ENCODE measurements at places on chromosomes 2 and 18. TPM values are rescaled to one million over a fixed set of nuclear protein-coding genes. Genes with fewer than 3 reads are reported as not detected.

The POMC gene
- not detected for total RNA-seq

The MAP3K19 gene
- total RNA-seq, result not detected

The OTOS gene
- not detected for total RNA-seq

The SPC25 gene
- total RNA-seq, result 0.60 TPM

The PLCD4 gene
- total RNA-seq, result 0.89 TPM

DNA sequence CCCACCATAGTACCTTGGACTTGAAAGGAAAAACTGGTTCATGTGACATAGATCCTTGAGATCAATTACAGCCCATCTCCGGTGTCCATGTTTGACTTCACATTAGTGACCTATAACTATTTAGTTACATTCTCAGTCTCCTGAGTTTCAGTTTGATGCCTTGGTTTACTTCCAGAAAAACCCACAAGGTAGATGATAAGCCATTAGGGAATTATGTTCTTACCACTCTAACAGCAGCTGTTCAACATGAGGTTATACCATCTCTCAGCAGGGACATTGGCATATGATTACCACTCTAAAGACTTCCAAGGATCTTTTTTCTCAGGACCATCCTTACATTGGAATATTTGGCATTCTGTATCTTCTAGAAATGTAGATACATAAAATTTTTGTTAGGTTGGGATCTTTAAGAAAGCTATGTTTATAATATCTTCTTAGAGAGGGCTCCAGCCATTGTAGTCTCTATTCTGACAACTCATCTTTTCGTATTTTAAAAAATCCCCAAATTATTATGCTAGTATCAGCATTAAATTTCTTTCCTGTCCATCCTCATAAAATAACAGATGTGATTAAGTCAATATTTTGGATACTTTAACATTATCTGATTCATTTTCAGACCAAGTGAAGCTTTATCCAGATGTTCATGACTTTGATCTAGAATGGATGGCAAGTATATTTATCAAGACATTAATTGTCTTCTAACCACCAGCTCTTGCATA, 258.9 kb downstream of the RDH14 start:
- peak; percentile 47 for DNase-seq

DNA sequence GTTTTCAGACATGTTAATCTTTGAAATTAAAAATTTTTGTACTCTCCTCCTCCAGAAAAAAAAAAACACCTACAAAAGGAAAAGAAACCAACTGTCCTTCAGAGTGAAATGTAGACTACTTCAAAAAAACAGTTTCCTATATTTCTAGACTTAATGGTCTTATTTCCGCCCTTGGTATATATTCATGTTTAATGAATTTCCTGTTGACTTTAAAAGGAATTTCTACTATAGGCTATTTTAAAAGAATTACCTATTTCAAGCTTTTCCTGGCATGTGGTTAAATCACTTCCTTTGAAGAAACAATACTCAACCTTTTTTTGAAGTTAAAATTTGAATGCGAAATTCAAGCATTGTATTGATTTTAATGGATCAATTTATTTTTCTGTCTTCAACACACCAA, 29.2 kb downstream of the GULP1 start:
- no peak for DNase-seq

DNA sequence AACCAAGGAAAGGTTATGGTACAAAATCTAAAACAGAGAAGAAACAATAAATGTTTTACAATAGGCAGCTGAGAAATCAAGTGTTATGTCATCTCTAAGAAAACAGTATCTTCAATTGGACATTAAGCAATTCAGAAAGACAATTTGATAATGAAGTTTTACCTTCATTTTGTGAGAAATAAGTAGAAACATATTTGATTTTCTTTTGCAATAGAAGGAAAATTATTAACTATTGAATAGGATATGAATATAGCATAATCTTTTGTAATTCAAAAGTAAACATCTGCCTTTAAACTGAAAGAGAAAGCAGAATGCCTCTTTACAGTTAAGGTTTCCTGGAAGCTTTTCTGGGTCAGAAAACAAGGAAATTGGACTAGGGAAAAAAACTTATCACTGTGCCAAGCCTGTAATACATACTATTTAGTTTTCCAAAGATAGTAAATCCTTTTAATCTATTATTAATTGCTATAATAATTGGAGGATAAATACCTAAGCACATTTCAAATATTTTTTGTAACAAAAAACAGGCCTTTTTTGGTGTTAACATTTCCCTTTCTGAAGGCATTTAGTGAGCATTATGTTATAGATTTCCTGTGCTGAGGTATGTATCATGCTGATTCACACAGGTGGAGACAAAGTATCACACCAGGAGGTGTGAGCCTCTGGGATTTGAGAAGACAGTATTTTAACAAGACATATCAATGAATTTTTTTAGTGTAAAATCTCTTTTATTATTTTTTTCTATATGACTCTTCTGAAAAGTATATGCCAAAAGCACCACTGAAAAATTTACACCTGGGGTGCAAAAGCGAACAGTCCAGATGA, 947.0 kb upstream of the CDH2 start:
- DNase-seq, result no peak

- no peak for DNase-seq
Observed at GRCh38 chr2:184589261-184589660, 9.1 kb upstream of the ZNF804A start.

DNA sequence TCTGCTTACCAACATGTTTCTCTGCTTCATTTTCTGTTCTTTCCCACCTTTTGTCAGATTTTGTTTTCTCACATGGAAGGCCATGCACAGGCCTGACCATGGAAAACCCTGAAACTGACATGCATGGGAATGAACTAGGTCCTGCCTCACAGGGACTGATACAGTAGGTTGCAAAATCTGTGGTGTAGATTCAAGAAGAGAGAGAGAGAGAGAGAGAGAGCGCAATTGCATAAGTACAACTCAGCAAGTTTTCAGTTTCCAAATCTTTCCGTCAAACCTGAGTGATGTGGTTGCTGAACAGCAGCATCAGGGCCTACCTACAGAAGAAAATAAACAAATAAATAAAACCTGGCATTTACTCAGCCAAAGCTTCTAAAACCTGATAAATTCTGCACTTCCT, 87.5 kb upstream of the RNF152 start:
- no peak for DNase-seq

- DNase-seq, result no peak
Observed at GRCh38 chr2:287911-288757, at the start of gene ALKAL2. Gene ALKAL2 (minus strand): TSS chr2:288091. CDS start chr2:287835, 256 bp downstream.

- peak; percentile 71 for DNase-seq
Observed at GRCh38 chr18:23857756-23858155, 156.8 kb upstream of the TTC39C start.

- DNase-seq, result peak; percentile 99
Observed at GRCh38 chr2:28276076-28276618, 116.5 kb upstream of the FOSL2 start.

GRCh38 chr2:25851740-25852503, 26.4 kb downstream of the ASXL2 start:
- peak; percentile 91 for DNase-seq

GRCh38 chr2:67948506-67948905, 114.3 kb downstream of the C1D start:
- DNase-seq, result no peak

GRCh38 chr2:201262718-201263117, 2.4 kb downstream of the CASP8 start:
- DNase-seq, result no peak

DNA sequence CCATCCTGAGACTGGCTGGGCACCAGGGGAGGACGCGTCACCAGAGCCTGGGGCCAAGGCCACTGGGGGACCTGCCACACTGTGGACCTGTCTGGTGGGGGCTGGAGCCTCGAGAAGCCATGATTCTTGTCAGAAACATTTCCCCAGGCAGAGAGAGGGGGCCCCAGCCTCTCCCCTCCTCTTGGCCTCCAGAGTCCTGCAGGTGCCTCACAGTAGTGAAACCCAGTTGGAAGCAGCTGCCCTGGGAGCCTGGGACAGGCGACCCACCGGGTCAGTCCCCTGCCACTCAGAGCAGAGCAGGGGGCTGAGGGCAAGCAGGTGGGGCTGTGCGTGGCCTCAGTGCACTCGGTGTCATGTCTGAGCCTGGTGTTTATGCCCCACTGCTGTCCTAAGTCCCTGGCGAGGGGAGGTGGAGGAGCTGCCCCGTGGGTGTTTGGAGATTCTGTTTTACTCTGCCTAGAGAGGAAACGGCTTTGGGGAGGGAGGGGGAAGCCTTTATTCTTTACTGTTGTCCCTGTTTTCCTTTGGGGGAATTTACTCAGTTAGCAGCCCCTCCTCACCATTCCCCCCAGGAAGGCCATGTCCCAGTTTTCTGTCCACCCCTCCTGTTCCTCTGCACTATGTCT, 7.7 kb downstream of the OXER1 start:
- DNase-seq, result no peak

GRCh38 chr2:69104261-69104660, 91.3 kb downstream of the ANTXR1 start:
- no peak for DNase-seq

DNA sequence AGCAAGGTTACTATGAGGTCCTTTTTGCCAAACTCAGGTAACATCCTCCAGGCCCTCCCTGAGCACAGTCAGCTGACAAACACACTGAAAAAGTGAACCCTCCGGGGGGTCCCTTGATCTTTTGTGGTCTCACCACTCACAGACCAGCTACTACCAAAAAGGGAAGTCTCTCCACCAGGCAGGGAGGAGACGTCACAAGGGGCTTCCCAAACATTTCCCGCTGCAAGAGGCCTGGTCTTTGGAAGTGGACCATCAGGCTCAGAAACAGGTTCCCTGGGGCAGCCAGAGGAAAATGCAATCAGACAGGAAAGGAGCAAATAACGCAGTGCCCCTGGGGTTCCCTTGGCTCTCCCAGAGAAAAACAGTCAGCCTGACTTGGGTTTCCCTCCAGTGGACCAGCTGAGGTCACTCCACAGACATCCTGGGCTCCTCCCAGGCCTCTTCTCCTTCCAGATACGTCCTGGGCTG, 38.7 kb upstream of the POMC start:
- no peak for DNase-seq

Measured in astrocyte (in vitro differentiated cells and primary cell).